ENCODE measurements at places on chromosomes 5 and 9.

GRCh38 chr5:138180183-138180782 lies 1.4 kb downstream of the KIF20A start:
- peak; percentile 61 for DNase-seq

DNA sequence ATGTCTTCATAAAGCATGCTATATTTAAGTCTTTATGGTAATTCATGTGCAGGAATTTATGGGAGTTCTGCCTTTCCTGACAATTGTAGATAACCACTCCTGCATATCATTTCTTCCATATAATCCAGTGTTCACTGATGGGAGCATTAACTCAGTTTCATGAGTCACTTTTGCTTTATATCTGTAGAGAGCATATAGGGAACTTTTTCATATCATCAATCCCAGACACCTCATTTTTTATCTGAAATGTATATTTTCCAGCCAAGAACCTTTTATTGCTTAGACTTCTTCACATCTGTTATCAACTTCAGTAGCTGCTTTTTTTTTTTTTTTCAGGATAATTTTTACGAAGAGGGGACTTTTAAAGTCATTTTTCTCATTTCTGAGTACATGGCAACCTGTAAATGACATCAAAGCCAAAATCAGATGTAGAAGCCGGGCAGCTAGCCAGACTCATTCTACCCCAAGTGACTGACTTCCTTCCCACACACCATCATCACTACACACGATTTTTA lies 41.1 kb downstream of the NFX1 start:
- no peak for DNase-seq

DNA sequence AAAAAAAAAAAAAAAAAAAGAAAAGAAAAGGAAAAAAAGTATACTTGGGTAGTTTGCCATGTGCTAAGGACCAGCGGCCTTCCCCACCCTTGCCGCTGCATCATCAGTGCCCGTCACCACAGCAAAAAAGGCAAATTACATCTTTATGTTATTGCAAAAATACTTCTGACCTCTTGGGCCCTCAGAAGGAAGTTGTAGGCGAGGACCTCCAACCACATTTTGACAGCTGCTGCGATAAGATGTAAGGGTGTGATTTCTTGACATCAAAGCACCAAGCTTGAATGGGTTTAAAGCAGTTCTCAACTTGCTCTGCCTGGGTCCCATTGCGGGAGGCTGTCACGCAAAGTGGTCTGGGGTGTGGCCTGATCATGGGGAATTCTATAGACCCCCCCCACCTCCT lies 39.2 kb downstream of the DMRT1 start:
- no peak for DNase-seq

DNA sequence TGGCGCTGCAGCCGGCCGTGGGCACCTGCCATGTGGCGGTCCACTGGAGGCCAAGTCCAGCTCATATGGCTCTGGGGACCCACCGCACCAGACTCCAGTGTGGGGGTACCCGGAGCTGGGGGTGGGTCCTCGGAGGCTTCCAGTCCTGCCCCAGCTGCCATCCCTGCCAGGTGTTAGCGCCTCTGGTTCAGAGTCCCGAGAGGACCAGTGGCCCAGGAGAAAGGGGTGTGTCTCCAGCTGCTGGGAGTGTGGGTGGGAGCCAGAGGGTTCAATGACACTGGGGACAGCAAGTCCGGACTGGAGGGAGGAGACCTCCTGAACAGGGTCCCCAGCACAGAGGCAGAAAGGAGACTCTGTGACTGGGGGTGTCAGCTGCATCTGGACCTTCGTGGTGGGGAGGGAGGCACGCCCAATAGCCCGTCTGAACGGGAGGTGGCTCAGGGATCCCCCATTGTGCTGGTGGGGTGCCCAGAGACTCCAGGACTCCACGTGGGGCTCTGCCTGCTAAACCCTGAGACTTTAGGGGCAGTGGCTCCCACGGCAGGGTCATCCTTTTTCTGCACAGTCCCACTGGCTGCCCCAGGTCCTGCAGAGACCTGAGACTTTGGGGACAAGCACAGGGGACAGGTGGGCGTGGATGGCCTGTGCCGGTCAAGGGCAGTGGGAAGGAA lies 2.4 kb upstream of the AHRR start:
- DNase-seq: no peak

- DNase-seq: no peak
These were observed 32.6 kb upstream of the PLAC8L1 start for GRCh38 chr5:146137967-146138403.

DNA sequence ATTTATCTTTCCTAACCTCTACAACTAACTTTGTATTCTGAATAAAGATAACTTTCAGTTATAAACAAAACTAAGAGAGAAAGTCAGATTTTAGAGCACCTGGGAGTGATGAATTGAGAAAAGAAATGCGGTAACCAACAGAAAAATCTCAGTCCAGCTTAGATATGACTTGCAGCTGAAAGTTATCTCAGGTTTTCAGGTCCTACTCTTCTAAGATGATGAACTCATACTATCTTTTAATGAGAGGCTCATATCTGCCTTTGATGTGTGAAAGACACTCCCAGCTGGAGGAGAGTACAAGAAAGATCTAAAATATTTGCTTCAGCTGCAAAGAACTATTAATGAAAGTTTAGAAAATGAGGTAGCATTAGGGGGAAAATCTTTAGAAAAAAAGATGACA lies 190.5 kb downstream of the DENND1A start:
- DNase-seq: no peak

GRCh38 chr9:9892217-9892616 lies 720.6 kb downstream of the PTPRD start:
- no peak for DNase-seq

- DNase-seq: no peak
These were observed 47.7 kb downstream of the ZNF608 start for GRCh38 chr5:124698770-124699169.

- DNase-seq: no peak
These were observed 492.4 kb downstream of the CETN3 start for GRCh38 chr5:89917112-89917511.

- no peak for DNase-seq
These were observed 76.9 kb upstream of the ZNF608 start for GRCh38 chr5:124823380-124823779.

DNA sequence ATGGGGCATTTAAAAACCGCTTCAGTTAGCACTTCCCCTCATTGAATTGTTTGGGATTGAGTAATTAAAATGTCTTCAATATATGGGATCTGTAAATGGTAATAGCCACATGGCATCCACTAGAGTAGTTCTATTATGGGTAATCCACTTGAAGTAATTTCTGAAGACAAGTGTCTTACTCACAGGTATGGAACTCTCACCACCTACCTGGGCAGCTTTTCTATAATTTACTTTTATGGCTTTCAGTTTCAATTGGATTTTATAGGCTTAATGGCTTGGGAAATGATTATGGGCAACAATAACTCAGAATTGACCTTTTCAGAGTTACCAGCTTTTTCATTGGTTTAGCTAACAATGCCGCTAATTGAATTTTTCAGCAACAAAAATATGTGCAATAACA lies 597.9 kb downstream of the PTPRD start:
- DNase-seq: no peak

DNA sequence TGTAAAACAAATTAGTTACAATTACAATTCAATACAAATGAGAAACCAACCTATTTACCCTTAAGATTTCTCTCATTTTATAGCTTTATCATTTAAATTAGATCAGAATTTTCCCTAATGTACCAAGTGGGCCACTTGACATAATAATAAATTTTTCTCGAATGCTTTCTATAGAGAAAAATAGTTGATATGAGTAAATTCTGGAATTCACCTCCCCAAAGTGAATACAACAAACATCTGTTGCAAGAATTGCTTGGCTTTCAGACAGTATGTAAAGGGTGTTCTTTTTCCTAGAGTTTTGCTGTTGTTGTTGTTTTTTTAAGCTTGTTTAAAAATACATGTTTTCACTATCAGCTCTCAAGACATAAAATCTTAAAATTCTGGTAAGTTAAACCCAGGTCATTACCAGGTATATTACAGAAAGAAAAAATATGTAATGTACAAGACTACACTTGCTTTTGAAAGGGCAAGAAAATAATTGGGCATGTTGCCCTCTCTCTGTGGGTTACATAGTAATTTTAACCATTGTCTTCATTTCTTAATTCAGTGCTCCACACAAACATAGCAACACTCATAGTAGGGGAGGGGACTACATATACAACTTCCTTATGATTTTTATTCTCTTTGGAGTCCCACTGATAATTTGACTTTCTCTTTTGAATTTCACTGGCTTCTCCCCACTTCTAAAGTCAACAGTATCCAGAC lies 200.6 kb downstream of the ARL15 start:
- no peak for DNase-seq

GRCh38 chr5:72159501-72159911 lies 52.2 kb downstream of the MAP1B start:
- no peak for DNase-seq

DNA sequence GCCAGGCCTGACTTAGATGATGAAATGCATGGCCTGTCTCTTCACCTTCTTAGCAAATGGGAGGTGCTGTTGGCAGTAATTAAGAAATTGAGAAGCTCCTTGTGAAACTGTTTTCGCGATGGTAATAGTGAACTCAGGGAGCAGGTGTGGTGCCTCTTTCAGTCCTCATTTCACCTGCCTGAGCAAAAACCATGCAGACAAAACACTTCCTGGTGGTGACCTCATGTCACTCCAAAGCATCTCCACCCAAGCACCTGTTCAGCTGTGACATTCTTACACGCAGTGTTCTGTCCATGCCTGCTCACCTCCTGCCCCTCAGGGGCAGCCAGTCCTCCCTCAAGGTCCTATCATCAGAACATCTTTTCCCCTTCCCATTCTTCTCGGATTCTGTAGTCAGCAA lies 146.5 kb downstream of the CD180 start:
- DNase-seq: no peak

DNA sequence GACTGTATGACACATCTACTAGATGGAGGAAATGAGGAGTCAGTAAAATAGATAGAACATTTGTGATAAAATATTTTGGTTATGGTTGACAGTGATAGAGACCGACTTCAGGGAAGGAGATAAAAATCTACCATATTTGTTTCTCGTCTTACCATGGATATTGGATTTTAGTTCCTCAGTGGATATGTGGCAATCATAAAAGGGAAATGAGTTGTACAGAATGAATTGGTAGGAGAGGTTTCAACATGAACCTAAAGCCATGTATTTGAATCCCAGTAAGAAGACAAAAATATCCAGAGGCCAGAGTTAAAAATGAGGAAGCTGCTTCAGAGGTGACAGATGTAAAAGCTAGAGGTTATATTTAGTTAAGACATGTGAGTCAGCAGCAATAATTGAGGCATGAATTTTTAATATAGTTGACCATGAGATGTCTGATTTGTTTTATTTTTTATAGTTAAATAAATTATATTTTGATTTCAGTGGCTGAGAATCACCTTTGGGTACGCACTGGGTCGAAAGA lies 480.4 kb upstream of the TUSC1 start:
- DNase-seq: no peak

- DNase-seq: no peak
These were observed 79.2 kb downstream of the DNAH5 start for GRCh38 chr5:13865312-13865711.

GRCh38 chr9:16445141-16445920 lies 425.1 kb downstream of the BNC2 start:
- no peak for DNase-seq

- no peak for DNase-seq
These were observed 570.7 kb downstream of the CAAP1 start for GRCh38 chr9:26321935-26322334.

DNA sequence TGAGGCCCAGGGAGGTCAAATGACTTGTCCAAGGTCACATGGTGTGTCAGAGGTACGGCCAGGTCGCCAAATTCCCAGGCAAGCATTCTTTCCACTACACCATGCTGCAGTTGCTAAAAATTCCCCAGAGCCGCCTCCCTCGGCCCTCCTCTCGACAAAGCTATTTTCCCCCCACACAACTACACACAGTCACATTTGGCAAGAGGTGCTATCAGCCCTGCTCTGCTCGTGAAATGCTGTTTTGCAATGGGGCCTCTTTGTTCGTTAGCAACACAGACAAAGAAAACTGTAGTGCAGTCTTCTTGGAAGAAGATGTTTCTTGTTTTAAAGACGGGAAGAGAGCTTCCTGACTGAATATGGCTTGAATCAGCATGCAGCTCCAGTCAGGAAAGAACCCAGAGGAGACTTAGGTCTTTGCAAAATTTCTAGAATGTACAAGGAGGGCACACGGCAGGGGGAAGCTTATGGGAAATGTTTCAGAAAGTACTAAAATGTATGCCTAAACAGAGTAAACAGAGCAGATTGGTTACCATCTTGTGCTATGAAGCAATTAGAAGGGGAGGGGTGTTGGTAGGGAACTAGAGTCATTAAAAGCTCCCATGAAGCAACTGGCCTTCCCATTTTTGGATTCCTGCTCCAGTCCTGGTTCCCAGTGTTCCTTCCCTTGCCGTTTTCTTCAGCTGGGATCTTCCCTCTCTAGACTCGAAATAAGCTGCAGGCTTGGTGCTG lies 14.2 kb downstream of the SLIT3 start:
- DNase-seq: no peak

- DNase-seq: no peak
These were observed 80.3 kb downstream of the SGCD start for GRCh38 chr5:156407251-156407650.

DNA sequence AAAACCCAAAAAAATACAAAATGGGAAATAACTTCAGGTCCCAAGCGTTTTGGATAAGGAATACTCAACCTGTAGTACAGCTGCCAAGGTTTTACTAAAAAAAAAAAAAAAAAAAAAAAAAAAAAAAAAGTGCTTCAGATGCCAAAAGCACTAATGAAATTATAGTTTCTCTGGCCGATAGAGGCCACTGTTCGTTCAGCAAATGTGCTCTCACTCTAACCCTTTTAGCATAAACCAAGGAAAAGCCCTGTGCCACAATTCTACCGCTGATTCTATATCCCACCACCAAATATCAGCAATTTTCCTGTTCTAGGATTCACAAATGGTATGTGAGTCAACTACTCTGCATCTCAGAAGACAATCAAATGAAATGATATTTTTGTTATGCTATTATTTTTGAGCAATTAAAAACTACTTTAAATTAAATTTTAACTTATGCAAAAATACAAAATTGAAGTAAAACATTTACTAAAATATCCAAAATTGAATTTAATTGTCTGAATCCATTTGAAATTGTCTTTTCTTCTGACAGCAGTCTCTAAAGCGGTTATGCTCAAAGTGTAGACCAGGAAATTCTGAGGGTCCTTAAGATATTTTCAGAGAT lies 79.8 kb downstream of the RICTOR start:
- DNase-seq: peak; percentile 72

DNA sequence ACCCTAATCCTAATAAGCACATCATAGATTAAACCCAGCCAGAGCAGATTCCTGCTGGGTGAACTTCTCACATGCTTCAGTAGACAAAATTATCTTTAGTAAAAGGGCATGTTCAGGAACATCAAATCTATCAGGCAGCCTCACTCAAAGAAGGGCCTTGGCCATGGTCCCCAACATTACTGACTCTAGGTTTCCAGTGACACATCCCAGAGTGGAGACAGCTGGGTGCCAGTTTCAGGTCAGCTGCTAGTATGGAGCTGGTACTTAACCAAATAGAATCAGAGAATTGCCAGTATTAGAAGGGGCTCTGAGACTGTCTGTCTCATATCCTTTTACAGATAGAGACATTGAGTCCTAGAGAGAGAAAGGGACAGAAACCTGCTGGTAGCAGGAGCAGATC lies 44.1 kb upstream of the GALNT10 start:
- DNase-seq: no peak

Data from suppressor macrophage treated with lipopolysaccharide for 1 hour (primary cell).